ENCODE measurements at places on chromosomes 13 and 19.

DNA sequence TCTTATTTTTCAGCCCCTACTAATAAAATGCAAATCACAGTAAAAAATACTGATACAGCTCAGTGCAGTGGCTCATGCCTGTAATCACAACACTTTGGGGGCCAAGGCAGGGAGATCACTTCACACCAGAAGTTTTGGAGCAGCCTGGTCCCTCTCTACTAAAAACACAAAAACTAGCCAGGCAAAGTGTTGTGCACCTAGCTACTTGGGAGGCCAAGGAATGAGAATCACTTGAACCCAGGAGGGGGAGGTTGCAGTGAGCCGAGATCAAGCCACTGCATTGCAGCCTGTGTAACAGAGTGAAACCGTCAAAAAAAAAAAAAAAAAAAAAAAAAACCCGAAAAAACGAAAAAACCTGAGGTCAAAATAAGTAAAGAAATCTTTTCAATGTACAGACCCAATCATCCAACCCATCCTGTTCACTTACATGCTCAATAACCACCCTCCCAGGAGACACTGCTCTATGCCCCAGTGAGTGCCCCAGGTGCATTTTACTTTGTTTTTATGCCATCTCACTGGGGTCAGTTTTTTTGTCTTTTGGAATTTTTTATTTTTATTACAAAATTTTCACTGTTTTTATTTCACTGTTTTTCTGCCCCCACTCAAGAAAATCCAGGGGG lies 107.0 kb downstream of the ZNF486 start:
- no peak for DNase-seq

DNA sequence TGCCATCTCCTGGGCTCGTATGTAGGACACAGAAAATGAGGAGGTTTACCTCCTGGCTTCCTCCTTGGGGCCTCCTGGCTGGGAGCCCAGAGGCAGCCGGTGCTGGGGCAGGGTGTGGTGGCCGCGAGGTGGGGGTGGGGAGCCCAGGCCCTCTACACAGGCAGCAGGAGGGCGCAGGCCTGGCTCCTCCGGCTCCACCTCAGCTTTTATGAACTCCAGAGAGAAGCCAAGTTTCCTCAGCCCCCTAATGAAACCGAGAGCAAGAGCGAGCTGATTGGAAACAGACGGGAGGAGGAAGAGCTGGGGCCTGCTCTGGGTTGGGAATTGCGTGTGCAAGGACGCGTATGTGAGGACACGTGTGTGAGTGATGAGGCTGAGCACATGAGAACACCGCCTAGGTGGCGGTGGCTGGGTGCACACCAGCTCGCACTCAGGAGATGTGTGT lies 23.1 kb downstream of the LYL1 start:
- no peak for DNase-seq

DNA sequence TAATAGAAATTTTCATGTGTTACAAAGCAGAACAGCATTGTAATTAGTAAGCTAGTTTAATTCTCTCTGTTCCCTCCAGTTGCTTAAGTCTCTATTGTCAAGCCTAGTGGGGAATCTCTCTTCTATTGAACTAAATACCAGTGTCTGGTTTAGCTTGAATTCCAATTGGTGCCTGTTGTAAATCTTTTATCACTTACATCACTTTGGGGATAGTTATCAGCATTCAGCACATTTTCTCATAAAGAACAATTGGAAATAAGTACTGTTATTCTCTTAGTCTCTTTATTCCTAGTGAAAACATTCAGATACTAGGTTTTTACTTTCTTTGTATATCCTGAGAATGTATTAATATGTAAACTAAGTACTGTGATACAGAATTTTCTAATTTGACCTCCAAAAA lies 25.2 kb downstream of the IPO5 start:
- DNase-seq = no peak

GRCh38 chr13:25816239-25816638 lies 235.6 kb downstream of the SHISA2 start:
- DNase-seq = no peak

DNA sequence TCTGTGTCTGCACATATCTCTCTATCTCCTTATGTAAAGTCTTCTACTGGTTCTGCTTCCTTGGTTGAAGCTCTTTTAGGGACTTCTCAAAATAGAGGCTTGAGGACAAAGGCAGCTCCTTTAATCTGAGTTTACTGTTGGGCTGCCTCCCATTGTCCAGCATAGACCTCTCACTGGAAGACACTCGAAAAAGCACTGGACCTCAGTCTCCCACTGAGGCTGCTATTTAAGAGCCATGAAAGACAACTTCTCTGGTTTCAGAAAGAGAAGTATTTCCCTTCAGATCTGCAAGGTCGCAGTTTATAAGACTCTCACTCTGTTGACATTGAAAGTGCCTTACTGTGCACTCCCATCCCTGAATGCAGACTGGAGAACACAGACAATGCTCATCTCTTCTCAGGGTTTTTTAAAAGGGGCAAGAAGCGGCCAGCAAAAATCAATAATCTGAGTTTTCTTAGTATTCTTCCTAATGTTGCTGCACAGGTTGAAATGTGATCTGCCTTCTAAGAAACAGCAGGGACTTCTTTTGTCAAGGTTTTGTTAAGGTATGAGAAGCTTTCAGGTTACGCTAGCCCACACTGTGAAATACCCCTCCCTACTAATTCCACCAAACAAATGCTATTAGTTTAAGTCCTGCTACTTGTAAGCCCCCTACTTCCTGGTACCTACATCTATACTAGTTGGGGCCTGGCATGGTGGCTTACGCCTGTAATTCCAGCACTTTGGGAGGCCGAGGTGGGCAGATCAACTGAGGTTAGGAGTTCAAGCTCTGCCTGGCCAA lies 450.0 kb upstream of the SLC10A2 start:
- DNase-seq = no peak

GRCh38 chr19:6481541-6482342 lies at the start of gene DENND1C:
TSS of gene DENND1C (minus strand) at chr19:6481787. CDS start at chr19:6481695, 92 bp downstream.
- DNase-seq = peak; percentile 86

DNA sequence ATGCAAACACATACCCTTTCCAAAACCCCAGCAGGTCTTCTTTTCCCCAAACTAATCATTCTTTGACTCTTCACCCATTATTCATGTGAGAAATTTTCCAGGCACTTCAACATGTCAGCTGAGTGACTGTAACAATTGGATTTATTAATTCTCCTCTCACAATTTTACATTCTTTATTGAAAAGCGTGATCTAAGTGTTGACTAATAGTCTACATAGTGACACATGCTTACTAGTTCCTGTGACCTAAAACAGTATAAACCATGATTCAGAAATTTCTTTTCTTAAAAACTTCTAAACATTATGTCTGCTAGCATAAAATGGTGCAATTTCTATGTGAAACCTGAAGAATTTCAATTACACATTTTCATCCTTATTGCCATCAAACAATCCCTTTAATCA lies 532.3 kb downstream of the GPC5 start:
- no peak for DNase-seq

DNA sequence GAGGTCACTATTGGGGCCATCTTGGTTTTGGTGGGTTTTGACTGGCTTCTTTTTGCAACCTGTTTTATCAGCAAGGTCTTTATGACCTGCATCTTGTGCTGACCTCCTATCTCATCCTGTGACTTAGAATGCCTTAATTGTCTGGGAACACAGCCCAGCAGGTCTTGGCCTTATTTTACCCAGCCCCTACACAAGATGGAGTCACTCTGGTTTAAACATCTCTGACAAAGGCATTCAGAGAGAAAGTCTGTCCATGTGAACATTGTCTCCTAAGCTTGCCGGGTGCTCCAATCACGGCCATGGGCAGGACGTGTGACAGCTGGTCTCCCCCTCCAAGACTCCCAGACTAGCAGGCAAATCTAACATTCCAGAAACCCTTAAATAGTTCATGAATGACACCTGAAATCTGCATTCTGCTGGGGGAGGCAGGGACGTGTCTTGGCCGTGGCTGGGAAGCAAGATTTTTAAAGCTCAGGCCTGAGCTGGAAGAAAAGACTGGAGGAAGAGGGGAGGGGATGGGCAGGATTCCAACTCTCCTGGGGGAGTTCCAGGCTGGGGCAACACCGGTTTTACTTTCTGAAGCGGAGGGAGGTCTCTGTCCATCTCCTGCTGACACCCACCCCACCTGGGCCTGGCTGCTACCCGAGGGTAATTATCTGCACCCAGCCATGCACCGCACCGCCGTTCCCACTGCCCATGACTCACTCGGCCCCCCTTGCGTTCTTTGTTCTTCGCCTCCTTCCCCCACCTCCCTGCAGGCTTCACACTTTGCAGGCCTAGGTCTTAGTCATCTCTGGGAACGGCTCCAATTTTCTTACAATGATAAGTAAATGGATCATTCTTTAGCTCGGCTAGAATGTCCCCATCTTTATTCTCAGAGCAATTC lies 11.6 kb upstream of the OR1M1 start:
- no peak for DNase-seq

DNA sequence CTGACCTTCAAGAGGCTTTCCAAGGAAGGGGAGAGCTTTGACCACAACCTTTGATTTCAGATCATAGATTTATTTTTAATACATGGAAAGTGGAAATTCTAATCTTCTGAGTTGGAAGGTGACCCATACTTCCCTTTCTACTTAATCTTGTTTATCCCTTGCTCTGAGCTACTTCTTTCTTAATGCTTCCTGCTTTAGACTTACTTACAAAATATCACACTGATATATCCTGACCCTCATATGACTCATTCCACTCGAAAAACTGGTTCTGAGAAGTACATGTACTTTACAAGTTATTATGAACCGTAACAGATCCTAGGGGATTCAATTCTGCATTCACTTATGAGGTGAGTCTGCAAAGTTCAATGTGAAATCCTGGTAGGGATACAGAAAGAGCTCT lies 76.2 kb upstream of the IRS2 start:
- DNase-seq = no peak

- no peak for DNase-seq
These were observed 22.5 kb downstream of the DHRS12 start for GRCh38 chr13:51781246-51782022.

- DNase-seq = no peak
These were observed at the start of gene KLK1 for GRCh38 chr19:50823389-50824042. TSS of gene KLK1 (minus strand) at chr19:50823787. CDS start at chr19:50823748, 39 bp downstream.

GRCh38 chr13:22176968-22177520 lies 506.2 kb downstream of the FGF9 start:
- DNase-seq = no peak

GRCh38 chr13:26964278-26965250 lies 204.0 kb upstream of the GPR12 start:
- DNase-seq = no peak

DNA sequence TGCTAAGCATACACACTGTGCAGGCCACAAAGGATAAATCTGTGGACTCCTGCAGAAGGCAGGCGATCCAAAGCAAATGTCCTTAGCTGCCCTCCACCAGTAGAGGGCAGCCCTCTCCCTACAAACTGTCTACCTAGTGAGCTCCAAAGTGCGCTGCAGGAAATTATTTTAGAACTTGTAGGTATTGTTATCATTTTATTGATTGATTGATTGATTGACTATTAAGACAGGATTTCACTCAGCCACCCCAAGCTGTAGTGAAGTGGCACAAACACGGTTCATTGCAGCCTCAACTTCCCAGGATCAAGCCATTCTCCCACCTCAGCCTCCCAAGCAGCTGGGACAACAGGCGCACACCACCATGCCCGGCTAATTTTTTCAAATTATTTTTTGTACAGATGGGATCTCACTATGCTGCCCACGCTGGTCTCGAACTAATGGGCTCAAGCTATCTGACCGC lies 37.3 kb downstream of the RNF6 start:
- DNase-seq = peak; percentile 74

- no peak for DNase-seq
These were observed 319 bp downstream of the NKG7 start for GRCh38 chr19:51372021-51372648.

- no peak for DNase-seq
These were observed 15.2 kb downstream of the BIVM start for GRCh38 chr13:102814025-102814607.

- DNase-seq = no peak
These were observed 45.2 kb upstream of the AMER2 start for GRCh38 chr13:25217023-25217885.

GRCh38 chr13:110037925-110038573 lies 251.7 kb upstream of the IRS2 start:
- DNase-seq = no peak

- no peak for DNase-seq
These were observed 15.5 kb upstream of the SIGLEC11 start for GRCh38 chr19:49976496-49976895.

- no peak for DNase-seq
These were observed 725 bp downstream of the ZNF682 start for GRCh38 chr19:20038358-20039202.

DNA sequence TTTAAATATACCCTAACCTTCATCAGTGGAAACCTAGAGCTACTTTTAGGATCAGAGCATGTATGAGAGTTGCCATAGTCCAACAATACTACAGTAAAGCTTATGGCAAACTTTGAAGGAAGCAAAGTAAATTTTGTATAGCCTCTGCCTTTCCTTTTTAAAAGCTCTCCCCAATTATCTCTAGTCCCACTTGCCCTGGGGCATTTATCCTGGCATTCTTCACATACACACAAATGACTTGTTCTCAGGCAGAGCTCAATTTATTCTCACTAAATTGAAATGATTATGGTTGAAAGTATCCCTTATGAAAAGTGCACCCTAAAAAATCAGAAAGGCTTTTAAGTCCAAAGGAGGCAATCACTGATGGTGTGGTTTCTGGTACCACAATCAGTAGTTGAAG lies 94.1 kb upstream of the UFM1 start:
- no peak for DNase-seq

DNA sequence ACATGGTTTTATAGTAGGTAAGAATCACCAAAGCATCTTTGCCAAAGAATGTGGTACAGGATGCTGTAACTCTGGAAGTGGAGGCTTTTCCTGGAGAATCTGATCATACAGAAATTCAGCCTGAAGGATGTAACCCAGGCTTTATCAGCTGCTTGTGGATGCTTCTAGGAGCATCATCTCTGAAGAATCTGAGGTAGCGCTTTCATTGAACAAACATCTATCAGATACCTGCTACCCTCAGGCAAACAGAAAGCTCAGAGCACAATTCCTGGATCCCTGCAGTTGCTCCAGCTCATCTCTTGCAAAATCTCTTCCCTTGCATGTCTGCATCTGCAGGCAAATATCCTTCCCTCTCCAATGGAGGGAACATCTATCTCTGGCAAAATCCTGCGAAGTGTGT lies 9.3 kb downstream of the FAM124A start:
- no peak for DNase-seq

GRCh38 chr19:35063940-35064818 lies 22.7 kb downstream of the HPN start:
- DNase-seq = no peak

DNA sequence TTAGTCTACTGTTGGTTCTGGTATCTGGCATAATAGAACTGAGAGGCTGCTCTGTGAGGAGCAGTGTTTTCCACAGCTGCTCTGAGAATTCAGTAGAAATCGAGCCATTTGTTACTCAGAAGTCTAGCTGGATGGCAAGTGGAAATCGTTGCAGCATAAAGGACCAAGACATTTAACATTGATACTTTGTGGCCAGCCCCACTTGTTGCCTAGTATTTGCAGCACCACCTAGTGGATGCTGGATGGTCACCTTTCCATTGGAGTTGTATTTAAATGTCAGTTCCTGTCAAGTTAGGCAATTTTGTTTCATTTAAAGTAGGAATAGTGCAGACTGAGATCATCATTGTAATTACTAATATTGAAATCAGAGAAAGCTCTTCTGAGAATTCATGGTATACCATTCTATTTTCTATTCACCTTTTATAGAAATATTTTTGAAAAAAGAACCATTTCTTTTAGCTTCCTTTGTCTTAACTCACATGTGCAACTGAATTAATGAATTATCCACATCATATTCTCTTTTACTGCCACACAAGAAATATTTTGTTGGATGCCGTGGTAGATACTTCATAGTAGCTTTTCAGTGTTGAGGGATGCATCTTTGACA lies 64.6 kb downstream of the PDS5B start:
- DNase-seq = peak; percentile 74

- no peak for DNase-seq
These were observed 3.7 kb upstream of the LYPD3 start for GRCh38 chr19:43469160-43469480.
